Neural crest cell (in vitro differentiated cells): ENCODE measurements at places on chromosomes 4 and X.

DNA sequence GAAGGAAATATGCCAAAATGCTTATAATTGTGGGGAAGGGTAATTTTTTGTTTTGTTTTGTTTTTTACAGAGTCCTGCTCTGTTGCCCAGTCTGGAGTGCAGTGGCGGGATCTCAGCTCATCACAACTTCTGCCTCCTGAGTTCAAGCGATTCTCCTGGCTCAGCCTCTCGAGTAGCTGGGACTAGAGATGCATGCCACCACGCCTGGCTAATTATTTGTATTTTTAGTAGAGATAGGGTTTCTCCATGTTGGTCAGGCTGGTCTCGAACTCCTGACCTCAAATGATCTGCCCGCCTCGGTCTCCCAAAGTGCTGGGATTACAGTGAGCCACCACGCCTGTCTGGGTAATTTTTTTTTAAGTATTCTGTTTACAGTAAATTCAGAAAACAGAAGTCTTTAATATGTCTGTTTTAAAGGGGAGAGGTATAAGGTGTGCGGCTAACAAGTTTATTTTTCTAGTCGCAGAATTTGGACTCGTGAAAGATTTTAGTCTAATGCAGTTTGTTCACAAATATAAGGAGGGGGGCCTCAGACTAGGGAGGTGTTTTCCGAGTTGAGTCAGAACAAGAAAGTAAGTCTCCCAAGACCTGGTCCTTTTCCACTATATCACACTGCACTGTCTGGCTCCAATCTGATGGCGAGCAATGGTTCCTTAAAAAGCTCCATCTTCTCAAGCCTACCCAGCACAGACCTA, 1.5 kb downstream of the ACSL1 start:
- DNase-seq = no peak

DNA sequence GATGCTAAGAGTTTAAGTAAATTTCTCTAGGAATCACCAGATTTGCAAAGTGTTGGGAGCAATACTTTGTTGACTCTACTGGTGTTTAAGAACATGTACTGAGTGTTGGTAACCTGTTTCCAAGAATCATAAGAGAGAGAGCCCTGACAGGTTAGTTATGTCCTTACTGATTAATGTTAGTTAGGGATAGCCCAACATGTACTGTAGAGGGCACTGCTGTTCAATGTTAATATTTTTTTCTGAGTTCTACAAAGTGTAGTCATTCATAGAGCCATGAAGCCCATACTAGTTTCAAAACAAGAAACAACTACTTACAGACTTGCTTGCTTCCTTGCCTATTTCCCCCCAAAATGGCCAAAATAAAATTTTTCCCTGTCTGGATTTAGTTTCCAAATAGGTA, 11.9 kb downstream of the TMPRSS11D start:
- DNase-seq = no peak

DNA sequence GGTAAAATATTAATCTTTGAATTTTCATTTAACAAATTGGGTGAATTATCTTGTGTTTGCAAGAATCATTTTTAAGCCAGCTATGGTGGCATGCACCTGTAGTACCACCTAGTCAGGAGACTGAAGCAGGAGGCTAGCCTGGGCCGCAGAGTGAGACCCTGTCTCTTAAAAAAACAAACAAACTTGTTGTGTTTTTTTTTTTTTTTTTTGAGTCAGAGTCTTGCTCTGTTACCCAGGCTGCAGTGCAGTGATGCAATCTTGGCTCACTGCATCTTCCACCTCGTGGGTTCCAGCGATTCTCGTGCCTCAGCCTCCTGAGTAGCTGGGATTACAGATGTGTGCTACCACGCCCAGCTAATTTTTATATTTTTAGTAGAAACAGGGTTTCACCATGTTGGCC, 2.2 kb downstream of the TXLNG start:
- no peak for DNase-seq

DNA sequence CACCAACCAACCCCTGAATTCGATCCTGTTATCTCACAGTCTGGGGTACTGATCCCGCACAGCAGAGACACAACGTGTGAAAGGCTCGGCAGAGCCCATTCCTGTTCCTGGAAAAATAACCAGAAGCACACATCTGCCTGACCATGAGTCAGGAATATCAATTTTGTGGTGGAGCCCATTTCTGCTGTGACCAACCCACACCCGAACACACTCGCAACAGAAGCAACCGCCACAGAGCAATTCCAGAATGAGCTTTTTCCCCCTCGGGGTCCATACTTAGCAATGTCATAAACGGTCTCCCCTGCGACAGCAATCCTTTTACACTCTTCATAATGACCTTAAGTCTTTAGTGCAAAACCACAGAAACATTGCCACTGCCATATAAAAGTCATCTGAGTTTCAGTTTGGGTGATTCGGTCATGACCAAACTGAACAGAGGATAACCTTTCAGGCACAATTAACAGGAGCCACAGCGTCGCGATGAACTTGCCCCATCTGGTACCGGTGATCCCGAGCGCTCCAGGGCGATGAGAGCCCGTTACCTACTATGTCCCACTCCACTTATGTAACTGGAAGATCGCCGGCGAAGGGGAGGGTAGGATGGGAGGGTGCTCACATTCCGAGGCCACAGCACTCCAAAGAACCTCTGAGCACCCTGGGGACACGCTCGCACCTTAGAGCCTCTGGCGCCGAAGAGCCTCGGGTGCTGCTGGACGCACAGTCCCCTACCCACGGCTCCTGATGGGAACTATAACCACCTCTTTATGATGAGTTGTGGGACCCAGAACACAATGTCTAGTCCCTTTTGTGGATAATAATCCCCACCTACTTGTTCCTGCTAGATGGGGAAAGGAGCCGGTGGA, 1.1 kb downstream of the MECP2 start:
- DNase-seq = no peak

GRCh38 chrX:2242326-2242725, 258.4 kb downstream of the DHRSX start:
- DNase-seq = no peak

DNA sequence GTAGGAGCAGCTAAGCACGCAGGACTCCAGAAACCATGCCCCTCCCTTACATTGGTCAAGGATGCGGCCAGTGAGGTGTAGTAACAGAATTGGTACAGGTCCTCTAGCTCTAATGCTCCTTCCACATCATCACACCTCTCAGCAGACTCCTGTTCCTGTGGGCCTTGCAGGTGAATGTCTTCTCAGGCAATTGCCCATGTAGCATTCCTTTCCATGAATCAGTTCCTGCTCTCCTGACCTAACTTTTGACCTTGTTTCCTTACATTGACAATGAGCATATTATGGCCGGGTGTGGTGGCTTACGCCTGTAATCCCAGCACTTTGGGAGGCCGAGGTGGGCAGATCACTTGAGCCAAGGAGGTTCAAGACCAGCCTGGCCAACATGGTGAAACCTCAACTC, 31.3 kb downstream of the MAP7D3 start:
- DNase-seq = no peak

GRCh38 chrX:80808881-80809411, 731 bp downstream of the BRWD3 start:
- peak; percentile 2 for DNase-seq

DNA sequence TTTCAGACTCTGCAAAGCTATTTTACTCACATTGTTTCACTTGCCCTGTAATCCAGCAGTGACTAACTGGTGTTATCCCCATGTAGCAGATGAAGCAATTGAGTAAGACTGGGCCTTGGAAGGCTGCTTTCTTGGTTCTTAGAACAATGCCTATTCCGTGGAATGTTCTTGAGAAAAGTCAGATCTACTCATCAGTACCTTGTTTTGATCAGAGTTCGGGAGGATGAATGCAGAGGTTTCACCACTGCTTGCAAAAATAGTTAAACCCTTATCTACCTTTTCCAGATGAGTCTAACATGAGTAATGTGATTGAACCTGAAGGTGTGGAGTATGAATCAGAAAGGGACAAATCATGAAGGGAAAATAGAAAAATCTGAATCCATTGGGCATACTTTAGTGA, 1.8 kb downstream of the MAOB start:
- DNase-seq = no peak

DNA sequence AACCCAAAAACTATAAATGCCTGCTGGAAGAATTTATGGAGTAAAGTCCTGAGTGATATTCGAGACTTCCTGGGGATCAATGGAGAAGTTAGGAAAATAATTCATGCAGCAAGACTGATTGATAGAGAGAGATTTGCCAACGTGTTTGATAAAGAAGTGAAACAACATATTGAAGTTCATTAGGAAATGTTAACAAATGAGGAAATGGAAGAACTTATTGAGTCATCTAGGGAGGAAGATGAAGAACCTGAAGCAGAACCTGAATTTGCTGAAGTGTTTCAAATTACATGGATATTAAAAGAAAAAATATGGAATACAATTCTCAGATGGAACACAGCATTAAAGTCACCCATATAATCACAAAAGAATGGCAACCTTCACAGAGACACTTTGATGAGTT, 39.0 kb downstream of the DDX60 start:
- DNase-seq = no peak

GRCh38 chrX:17007134-17007768, 60.8 kb downstream of the REPS2 start:
- DNase-seq = no peak

GRCh38 chrX:24148121-24148520, 1.4 kb upstream of the ZFX start:
- DNase-seq = no peak

DNA sequence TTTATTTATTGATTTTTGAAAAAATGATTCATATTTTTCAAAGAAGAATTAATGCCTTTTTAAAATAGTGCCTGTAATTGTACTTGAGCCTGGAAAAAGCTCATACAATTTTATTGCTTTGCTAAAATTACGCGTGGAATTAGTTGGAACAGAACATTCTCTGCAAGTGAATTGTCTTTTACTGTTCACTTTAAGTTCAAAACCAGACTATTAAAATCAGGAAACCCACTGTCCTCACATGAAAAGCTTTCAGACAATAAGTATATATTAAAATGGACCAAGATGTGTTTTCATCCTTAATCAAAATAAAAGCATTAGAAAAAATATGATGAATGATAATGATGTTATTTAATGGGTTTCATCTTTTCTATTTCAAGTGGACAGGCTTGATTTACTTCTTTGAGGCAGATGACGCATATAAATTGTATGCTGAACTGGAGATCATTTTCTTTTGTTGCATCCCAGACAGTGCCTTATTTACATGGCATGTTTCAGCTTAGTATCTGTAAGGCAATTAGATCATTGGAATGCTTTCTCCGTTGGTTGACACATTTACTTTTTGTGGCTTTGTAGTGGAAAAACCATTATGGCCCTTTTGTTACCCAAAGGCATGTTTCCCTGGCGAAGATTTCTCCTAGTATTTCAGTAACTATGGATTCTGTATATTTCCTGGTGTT, 299.0 kb upstream of the MAGEC2 start:
- no peak for DNase-seq

- no peak for DNase-seq
Measured at GRCh38 chrX:22314211-22314610, 41.5 kb downstream of the CBLL2 start.

- no peak for DNase-seq
Measured at GRCh38 chrX:69158166-69158980, 6.9 kb downstream of the PJA1 start.

GRCh38 chr4:44662623-44663005, 11.2 kb upstream of the YIPF7 start:
- DNase-seq = no peak

GRCh38 chr4:28373191-28373590, 1512.5 kb downstream of the STIM2 start:
- no peak for DNase-seq

DNA sequence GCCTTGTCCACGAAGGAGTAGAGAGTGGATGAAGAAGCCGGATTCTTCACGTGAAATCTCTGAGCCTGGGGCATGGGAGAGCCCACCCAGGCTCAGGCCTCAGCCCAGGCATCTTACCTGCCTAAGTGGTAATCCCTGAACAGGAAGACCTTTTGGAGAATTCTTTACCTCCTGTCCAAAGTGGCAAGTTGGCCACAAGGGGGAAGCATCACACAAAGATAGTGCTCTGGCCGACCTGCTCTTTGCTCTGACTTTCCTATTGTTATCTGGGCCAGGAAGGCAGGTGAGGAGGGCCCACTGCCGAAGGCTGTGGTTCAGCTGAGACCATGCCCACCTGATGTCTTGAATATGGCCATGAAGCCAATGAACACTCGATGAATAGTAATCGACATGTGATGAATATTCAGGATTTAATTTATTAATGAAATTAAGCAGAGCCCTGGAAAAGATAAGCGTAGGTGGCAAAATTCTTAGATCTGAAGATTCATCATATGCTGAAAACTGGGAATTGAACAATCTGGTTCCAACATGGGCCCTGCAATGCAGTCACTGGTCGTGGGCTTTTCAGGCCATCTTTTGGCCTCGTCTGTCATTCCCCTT, 93.8 kb downstream of the PDGFRA start:
- DNase-seq = peak; percentile 64

GRCh38 chrX:39144956-39145355, 343.7 kb downstream of the MID1IP1 start:
- no peak for DNase-seq

DNA sequence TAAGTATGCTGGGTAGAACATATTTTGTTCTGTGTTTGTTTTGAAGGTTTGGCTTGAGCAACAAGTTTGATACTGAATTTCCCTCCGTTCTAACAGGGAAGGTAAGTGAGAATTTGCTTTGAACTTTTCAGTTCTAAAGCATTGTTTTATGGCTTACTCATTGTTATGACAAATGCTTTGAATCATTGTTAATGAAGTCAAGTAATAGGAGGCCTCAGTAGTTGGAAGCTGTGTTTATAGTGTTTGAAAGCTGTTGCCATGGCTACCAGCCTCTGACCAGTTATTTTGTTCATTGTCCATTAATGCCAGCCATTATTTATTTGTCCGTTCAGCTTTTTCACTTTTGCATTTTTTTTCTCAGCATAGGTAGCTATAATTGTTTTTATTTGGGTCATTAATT, 14.4 kb downstream of the CHIC1 start:
- no peak for DNase-seq

GRCh38 chrX:68807818-68808217, 21.0 kb upstream of the EFNB1 start:
- DNase-seq = no peak

GRCh38 chr4:5955856-5956255, 62.4 kb downstream of the C4orf50 start:
- DNase-seq = no peak

DNA sequence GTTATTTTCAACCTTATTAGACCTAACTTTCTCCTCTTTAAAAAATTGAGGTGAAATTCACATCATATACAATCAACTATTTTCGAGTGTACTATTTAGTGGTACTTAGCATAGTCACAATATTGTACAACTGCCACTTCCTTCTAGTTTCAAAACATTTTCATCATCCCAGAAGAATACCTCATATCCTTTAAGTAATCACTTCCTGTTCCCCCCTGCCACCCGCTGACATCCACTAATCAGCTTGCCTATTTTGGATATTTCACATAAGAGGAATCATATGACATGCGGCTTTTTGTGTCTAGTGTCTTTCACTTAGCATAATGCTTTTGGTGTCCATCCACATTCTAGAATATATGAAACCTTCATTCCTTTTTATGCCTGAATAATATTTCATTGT, 10.0 kb upstream of the PPA2 start:
- no peak for DNase-seq

GRCh38 chr4:83112678-83113428, 1.7 kb downstream of the PLAC8 start:
- DNase-seq = no peak

DNA sequence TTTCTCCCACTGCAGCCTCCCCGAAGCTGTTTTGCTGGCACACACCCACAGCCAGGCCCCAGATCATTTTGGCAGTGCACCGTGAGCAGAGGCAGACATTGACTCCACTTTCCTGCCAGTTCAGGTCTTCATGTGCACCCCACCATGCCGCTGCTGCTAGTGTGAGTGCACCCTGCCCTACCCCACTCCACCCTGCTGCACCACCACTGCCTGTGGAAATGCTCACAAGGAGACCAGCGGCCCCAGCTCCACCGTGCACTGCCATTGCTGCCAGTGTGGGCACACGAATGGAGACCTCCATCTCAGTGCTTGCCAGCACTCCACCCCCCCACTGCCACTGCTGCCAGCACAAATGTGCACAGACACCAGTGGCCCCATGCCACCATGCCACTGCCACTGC, 277.6 kb upstream of the ZC4H2 start:
- DNase-seq = no peak
